Activated CD4-positive, alpha-beta memory T cell treated with anti-CD3 and anti-CD28 coated beads for 36 hours (primary cell): ENCODE measurements at places on chromosomes 16 and 17.

GRCh38 chr16:70679671-70680494 lies 6.0 kb downstream of the MTSS2 start:
- no peak for DNase-seq

DNA sequence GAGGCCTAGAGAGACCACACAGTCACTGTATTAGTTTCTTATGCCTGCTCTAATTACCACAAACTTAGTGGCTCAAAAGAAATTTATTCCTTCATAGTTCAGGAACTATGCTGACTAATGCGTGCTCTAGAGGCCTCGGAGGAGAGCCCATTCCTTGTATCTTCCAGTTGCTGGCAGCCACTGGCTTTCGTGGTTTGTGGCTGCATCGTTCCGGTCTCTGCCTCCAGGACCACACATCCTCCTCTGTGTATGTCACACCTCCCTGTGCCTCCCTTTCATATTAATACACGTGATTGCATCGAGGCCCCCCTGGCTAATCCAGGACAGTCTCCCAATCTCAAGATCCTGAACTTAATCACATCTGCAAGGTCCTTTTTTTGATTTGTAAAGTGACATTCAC lies 16.9 kb upstream of the MYLK3 start:
- no peak for DNase-seq

- peak; percentile 72 for DNase-seq
These were observed 1.4 kb downstream of the HAGHL start for GRCh38 chr16:728131-728889.

GRCh38 chr16:1036726-1037393 lies 35.7 kb upstream of the SSTR5 start:
- DNase-seq, result no peak

DNA sequence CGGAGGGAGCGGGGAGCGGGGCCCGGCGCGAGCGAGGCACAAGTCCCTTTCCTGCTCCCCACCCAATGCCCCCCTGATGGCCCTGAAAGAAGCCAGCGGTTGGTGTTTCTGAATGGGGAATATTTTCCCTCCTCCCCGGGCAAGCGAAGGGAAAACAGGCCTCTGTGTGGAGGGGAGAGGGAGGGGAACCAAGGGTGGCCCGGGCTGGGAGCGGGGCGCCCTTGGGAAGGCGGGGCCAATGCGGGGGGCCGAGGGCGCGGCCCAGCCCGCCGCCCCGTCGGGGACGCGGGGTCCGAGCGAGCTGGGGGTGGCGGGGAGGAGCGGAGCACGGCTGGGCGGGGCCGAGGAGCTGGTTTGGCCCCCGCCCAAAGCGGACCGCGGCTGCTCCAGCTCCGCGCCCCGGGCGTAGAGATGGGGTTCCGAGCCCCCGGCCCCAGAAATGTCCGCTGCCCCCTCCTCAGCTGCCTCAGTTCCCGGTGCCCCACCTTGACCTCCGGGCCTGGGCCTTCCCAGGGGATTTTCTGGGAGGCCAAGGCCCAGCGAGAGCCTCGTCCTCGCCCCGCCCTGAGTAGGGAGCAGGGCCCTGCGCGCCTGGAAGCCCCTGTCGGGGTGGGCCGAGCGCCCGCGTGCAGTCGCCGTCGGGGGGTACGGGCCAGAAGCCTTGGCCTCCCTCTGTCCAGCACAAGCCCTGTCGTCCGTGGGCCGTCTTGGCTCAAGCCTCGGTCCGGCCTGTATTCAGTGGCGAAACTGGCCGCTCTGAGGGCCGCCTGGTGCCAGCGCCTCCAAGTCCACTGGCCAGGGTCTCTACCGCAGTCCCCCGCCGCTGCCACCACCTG lies 3.9 kb upstream of the HEXIM1 start:
- DNase-seq, result peak; percentile 43

DNA sequence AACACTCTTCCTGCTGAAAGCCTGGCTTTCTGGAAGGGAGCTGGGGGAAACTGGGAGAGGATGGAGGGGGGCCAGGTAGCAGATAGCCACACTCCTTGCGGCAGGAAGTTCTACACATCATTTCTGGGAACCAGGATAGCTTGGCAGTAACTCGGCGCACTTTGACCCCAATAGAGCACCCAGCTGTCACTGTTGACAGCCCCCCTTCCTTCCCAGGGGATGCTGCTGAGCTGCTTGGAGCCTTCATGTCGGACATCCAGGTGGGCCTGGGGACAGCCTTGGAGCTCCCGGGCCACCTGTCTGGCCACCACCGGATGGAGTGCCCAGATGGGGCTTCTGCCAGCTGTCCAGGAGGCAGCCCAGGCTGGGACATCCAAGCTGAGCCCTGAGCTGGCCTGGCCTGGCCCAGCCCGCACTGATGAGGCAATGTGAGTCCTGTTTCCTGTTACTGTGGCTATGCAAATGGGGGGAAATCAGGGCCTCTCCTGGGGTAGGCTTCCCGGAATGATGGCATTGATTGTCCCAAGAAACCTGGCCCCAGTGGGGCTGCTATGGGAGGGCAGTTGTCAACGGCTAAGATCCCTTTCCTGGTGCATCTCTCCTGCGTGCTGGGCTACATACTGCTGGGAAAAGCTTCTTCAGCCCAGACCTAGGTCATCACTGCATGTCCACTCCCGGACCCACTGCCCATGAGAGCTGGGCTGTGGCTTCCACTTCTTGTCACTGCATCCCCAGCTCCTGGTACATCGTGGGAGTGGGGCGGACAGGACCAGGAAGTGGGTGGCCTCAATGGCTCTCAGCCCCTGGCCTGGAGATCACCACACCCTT lies 50.0 kb downstream of the SOCS1 start:
- DNase-seq, result peak; percentile 62

DNA sequence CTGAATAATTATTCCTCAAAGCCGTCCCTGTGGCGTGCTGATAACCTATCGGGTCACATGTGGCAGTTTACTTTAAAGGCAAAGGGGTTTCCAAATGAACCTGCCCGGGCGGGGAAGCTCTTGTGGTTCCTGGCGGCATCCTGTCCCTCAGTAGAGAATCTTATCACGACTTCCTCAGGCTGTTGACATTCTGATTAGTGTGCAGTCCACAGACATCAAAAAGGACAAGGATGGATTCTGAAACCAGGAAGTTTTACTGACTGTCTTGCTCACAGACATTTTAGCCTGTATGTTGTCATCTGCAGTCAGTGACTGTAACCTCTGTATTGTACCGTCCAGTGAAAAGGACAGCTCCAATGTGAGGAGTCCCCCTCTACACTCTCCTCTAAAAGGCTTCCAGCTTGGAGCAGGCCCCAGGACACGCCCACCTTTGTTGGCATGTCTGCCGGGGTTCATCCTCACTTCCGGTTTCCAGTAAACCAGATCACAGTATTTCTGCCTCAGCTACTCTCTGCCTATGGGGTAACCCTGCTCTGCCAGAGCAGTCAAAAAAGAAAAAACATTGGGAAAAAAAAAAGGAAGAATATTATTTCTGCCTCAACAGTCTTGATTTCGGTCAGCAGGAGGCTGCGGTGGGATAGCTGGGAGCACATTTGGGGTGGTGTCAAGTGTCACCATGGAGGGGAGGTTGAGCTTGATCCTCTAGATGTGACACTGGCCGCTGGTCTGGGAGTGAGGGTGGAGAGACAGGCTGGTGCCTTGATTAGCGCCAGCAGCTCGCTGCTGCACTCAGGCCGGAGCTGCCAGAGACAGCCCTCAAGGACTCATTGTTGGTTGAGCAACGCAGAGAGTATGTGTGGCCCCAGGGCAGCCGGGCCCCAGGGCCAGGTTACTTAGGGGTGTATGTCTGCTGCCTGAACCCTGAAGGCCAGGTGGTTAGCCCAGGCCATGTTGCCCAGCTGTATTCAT lies 89.0 kb upstream of the DNAH17 start:
- peak; percentile 80 for DNase-seq

DNA sequence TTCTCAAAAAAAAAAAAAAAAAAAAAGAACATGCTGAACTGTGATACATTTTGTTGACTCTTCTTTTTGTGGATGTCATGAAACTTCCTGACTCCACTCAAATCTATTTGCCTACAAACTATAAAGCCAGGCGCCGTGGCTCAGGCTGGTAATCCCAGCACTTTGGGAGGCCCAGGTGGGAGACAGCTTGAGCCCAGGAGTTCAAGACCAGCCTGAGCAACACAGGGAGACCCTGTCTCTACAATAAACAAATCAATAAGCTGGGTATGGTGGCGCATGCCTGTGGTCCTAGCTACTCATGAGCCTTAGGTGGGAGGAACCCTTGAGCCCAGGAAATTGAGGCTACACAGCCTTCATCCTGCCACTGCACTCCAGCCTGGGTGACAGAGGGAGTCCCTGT lies 1.5 kb upstream of the NT5C start:
- DNase-seq, result no peak

DNA sequence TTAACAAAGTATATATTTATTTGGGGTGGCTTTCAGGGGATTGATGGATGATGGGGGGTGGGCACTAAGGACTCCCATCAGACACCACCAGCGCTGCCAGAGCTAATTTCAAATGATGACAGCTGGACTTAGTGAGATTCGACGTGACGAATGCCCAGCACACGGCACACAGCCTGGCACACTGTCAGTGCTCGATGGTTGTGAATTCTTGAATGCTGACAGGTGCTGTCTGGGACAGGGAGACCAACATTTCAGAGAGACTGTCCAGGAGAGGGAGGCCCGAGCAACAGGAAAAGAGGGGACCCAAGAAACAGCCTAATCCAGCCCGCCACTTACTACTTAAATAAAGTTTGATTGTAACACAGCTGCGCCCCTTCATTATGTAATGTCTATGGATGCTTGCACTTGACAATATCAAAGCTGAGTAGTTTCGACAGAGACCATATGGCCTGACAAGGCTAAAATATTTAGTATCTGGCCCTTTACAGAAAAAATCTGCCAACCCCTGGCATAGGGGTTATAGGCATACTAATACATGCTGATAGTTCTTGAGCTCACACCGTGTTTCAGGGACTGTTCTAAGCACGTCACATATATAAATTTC lies 6.2 kb upstream of the MPRIP start:
- DNase-seq, result no peak

- DNase-seq, result peak; percentile 52
These were observed 4.7 kb downstream of the FBXL16 start for GRCh38 chr16:700684-701584.

- no peak for DNase-seq
These were observed 136.6 kb downstream of the COPRS start for GRCh38 chr17:31722251-31723056.

DNA sequence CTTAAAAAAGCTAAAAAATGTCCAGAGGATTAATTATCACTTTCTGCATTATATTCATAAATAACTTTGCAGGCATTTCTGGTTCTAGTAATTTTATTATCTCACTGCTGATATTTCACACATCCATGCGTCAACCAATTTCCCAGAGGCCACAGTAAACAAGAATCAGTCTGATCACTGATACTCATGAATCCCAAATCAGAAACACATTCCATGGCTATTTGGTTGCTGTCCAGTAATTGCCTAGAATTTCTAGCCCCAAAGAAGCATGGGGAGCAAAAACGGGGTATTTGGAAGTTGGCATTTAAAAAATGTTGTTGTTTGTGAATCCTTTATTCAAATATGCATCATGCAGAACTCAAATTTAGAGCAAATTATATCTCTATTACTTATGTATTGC lies 244.8 kb downstream of the CDH8 start:
- DNase-seq, result no peak

GRCh38 chr16:88882358-88883030 lies 16.0 kb upstream of the PABPN1L start:
- no peak for DNase-seq

- DNase-seq, result no peak
These were observed 57.2 kb downstream of the KANSL1 start for GRCh38 chr17:46135879-46136563.

DNA sequence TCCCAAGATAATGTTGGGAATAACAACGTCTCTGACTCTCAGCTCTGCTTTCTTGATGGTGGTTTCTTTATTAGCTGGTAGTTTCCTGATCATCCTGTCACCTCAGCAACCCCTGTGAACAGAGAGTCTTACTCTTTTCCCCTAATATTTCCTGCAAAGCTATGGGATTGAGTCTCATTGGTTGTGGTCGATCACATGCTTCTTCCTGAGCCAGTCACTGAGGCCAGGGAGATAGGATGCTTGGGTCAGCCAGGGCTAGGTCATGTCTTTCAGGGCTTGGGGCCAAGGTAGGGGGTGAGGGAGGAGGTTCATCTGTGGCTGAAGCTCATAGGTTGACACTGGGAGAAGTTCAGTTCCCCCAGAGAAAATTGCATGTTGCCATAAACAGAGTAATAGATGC lies 114.3 kb downstream of the ABCC1 start:
- DNase-seq, result no peak

- no peak for DNase-seq
These were observed 167.2 kb downstream of the STX8 start for GRCh38 chr17:9408381-9408780.

- no peak for DNase-seq
These were observed 97.7 kb downstream of the CBLN1 start for GRCh38 chr16:49183911-49184310.

DNA sequence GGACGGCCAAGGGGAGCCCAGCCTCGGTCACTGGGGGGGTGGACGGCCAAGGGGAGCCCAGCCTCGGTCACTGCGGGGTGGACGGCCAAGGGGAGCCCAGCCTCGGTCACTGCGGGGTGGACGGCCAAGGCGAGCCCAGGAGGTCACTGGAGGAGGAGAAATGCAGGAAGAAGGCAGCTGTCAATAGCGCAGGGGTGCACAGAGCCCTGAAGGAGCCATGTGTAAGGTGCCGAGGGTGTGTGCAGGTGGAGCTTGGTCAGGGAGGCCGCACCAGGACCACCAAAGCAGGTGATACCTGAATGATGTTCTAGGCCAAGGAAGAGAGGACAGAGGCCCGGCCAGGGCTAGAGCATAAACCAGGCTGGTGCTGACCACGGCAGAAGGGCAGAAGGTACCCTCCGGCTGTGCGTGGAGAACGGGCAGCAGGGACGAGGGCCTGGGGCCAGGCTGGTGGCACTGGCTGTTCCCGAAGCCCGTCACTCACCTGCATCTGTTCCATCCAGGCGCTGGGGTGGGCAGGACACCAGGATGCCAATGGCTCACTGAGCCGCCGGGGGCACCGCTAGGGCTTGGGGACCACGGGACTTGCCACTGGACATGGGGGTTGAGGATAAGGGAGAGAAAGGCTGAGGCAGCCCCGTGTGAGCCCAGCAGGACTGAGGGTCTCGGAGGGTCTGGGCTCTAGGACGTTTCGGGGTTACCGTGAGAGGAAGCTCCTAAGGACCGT lies 5.9 kb upstream of the CCDC57 start:
- DNase-seq, result no peak

DNA sequence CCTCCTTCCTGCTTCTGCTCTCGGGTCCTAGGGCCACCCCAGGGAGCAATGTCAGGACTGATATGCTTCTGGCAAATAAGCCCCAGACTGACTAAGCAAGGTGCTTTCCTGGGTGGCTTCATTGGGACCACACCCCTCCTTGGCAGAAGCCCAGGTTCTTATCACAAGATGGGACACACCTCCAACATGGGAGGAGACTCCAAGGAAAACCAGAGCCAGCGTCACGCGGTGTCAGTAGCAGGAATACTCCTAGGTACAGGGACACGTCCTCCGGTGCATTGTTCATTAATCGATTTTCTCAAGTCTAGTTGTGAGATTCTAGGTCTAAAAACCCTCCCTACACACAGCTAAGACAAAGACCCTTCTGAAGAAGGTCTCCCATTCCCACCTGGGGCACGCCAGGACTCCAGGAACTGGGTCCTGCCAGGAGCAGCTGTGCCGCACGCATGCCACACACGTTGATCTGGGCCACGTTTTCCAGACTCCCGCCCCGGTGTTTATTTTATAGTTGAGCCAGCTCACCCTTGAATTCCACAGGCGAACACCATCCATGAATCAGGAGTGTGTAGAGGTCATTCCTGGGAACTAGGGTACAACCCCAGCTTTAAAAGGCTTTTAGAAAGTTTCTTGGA lies 30.8 kb downstream of the FA2H start:
- DNase-seq, result no peak
